H1 (cell line): ENCODE measurements at places on chromosomes 12 and 14. TPM values are rescaled to one million over a fixed set of nuclear protein-coding genes. Genes with fewer than 3 reads are reported as not detected.

Gene EPS8
- total RNA-seq: 4.6 and 6.5 TPM in 2 replicates

DNA sequence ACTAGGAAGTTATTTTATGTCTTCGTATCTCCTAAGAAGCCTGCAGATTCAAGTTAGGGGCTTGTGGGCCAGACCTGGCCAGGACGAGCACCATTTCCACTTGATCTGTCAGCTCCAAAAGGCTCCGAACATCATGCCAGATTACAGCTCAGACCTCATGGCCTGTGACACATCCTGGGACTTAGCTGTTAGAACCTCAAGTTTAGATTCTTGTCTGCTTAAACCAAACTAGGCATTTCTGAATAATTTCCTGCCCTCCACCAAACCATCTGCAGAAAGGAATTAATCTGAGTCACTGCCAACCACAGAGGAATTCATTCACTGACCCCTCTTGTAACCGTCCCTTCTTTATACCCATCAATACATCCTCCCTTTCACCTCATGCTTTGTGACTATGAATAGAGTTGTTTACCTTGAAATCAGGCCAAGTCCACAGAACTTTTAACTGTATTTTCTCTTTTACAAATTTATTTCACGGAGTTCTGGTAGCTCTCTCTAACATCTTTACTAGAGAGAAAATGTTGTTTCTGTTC, 120.3 kb downstream of the FBXL14 start:
- H3K27ac ChIP-seq: no peak overlapping the region
- DNase-seq: no peak
- H3K27me3 ChIP-seq: no peaks in the 10 kb centered on the region
- H3K4me1 ChIP-seq: peaks cover 7% of the 10 kb centered on the region; the same call in 1 of the 2 replicates
- no peaks in the 10 kb centered on the region for H3K36me3 ChIP-seq

Gene SPIC
- total RNA-seq: not detected in 2 replicates

- H3K27me3 ChIP-seq: no peaks in the 10 kb centered on the region
- no peaks in the 10 kb centered on the region for H3K36me3 ChIP-seq
- DNase-seq: no peak
- H3K27ac ChIP-seq: no peak overlapping the region
Measured at GRCh38 chr12:45216983-45217485, 1.1 kb downstream of the ANO6 start.

Gene PEX5
- 50.4 and 50.5 TPM in 2 replicates for total RNA-seq

- H3K27me3 ChIP-seq: no peaks in the 10 kb centered on the region
- no peaks in the 10 kb centered on the region for H3K36me3 ChIP-seq
- no peak overlapping the region for H3K4me3 ChIP-seq
Measured at GRCh38 chr14:98474900-98475299, 797.1 kb downstream of the BCL11B start.

- no peak overlapping the region for H3K27ac ChIP-seq
- H3K4me3 ChIP-seq: no peak overlapping the region
- H3K36me3 ChIP-seq: no peaks in the 10 kb centered on the region
Measured at GRCh38 chr12:106284358-106285105, 18.0 kb upstream of the TCP11L2 start.

- no peak overlapping the region for H3K4me3 ChIP-seq
- peaks cover 4% of the 10 kb centered on the region; the same call in 1 of the 2 replicates for H3K4me1 ChIP-seq
- no peaks in the 10 kb centered on the region for H3K27me3 ChIP-seq
- H3K36me3 ChIP-seq: no peaks in the 10 kb centered on the region
- DNase-seq: no peak
Measured at GRCh38 chr14:63912286-63912685, 59.5 kb downstream of the SYNE2 start.

DNA sequence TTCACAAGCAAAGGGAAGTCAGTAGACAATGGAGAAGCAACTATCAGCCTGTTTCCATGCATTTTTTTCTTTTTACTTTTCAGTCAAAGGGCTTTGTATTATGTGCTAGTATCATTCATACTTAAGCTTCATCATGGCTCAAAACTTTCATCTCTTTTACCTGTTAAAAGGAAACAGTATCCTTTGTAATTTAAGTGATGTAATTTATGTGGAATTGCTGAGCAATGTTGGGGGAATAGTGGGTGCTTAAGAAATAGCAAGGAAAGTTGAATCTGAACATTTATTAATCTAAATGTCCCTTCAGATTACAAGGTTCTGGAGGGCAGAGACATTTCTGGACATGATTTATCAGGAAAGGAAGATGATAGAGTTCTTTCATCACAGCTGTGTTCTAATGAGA, 915.3 kb downstream of the VRK1 start:
- no peaks in the 10 kb centered on the region for H3K4me1 ChIP-seq
- no peaks in the 10 kb centered on the region for H3K27me3 ChIP-seq
- DNase-seq: no peak

DNA sequence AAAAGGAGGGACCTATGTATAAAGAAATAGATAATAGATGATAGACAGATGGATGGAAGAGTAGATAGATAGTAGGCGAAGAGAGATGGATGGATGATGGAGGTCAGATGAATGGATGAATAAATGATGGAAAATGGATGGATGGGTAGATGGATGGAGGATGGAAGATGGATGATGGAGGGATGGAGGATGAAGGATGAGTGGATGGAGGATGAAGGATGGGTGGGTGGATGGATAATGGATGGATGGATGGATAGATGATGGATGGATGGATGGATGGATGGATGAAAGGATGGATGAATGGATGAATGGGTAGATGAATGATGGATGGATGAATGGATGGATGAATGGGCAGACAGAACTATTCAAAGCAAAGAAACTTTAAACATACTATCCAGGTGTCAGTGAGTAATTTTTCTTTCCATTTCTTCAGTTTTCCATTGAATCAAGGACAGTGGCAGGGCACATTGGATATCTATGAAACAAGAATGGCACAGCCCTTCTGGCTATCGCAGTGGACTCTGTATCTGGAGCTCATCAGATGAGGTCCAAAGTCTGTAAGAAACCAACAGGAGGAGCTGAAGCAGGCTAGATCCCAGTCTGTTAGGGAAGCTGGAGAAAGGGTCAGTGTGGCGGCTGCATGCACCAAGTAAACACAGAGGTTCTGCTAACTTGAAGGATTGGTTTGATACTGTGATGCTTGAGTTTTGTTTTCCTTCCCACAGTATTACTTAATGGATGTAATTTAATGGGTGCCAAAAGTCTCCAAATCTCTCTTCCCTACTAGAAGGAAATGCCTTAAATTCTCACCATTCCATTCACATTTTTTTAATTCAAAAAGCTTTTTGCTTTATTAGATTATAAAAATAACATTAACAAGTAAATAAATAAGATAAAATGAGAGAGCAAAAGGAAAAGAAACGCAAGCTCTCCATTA, 18.1 kb upstream of the MED13L start:
- no peaks in the 10 kb centered on the region for H3K36me3 ChIP-seq
- no peak for DNase-seq
- no peak overlapping the region for H3K4me3 ChIP-seq
- no peaks in the 10 kb centered on the region for H3K4me1 ChIP-seq

- peaks cover 13% of the 10 kb centered on the region; the same call in 1 of the 2 replicates for H3K36me3 ChIP-seq
- peak overlapping the region; percentile 2; the same call in 1 of the 2 replicates for H3K27ac ChIP-seq
- H3K4me1 ChIP-seq: no peaks in the 10 kb centered on the region
Measured at GRCh38 chr14:102510616-102511520, 1.3 kb upstream of the ANKRD9 start.

GRCh38 chr14:87468531-87468930, 524.5 kb downstream of the GALC start:
- no peak overlapping the region for H3K27ac ChIP-seq
- peaks cover 1% of the 10 kb centered on the region for H3K27me3 ChIP-seq
- H3K4me3 ChIP-seq: no peak overlapping the region
- H3K4me1 ChIP-seq: no peaks in the 10 kb centered on the region

DNA sequence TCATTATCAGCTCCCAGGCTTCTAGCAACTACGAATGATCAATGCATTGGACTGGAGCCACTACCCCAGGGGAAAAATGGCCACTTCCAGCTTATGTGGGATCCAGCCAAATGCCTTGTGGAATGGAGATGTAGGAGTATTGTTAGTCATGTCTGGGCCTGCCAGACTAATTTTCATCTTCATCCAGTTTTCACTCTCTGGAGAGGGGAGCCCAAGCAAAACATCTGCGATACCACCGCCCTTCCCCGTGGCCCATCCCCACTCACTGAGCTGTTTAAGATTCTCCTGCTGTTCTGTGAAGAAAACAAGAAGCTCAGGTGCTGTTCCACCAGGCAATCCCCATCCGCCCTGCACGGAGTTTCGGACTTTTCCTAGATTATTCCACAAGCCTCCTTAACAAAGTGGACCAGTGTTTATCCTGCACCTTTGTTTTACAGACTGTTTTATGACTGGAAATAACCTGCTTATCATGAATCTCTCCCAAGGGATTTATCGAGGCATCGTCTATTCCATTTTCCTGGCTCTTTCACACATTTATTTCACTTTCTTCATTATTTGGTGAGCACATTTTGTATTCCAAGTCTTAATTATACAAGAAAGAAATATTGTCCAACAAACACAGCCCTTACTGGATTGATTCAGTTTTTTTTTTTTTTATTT, 35.5 kb upstream of the MAX start:
- H3K4me1 ChIP-seq: no peaks in the 10 kb centered on the region
- DNase-seq: no peak
- H3K36me3 ChIP-seq: no peaks in the 10 kb centered on the region

DNA sequence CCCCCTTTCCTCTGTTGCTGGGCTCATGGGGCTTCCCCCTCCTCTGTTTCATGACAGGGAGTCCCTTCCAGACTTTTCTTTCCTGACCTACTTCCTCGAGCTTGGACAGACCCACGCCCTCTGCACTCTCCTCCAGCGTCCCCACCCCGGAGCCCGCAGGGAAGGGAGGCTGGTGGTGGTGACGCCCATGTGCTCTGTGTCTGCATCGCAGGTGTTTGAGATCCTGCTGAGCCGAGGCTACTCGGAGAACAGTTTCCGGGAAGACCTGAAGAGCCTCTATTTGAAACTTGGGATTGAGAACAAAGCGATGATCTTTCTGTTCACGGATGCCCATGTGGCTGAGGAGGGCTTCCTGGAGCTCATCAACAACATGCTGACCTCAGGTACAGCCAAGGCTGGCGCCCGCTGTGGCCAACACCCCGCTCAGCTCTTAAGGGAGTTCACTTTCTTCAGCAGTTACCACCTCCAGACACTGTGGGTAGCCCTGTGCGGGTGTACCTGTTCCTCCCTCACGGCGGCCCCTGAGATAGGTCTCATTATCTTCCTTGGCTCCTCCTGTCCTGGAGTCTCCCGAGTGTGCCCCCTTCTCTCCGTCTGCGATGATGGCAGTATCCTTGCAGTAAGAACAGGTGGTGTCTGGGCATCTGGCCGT, 85.6 kb downstream of the CCDC92 start:
- H3K36me3 ChIP-seq: no peaks in the 10 kb centered on the region
- peaks cover 6% of the 10 kb centered on the region for H3K4me1 ChIP-seq
- DNase-seq: no peak
- H3K4me3 ChIP-seq: no peak overlapping the region
- H3K27me3 ChIP-seq: no peaks in the 10 kb centered on the region; the same call in 1 of the 2 replicates
- H3K27ac ChIP-seq: no peak overlapping the region

Gene RASSF9
- 0.25 and 0.39 TPM in 2 replicates for total RNA-seq

GRCh38 chr12:110697236-110697635, 8.3 kb upstream of the HVCN1 start:
- no peak overlapping the region for H3K27ac ChIP-seq
- DNase-seq: no peak
- no peaks in the 10 kb centered on the region for H3K27me3 ChIP-seq
- no peak overlapping the region for H3K4me3 ChIP-seq
- no peaks in the 10 kb centered on the region for H3K4me1 ChIP-seq
- H3K36me3 ChIP-seq: no peaks in the 10 kb centered on the region

Gene GLT1D1
- total RNA-seq: 3.6 and 4.1 TPM in 2 replicates

GRCh38 chr12:112456029-112456428, 37.3 kb downstream of the PTPN11 start:
- H3K4me1 ChIP-seq: no peaks in the 10 kb centered on the region
- DNase-seq: no peak
- no peak overlapping the region for H3K4me3 ChIP-seq
- H3K36me3 ChIP-seq: peaks cover 46% of the 10 kb centered on the region

DNA sequence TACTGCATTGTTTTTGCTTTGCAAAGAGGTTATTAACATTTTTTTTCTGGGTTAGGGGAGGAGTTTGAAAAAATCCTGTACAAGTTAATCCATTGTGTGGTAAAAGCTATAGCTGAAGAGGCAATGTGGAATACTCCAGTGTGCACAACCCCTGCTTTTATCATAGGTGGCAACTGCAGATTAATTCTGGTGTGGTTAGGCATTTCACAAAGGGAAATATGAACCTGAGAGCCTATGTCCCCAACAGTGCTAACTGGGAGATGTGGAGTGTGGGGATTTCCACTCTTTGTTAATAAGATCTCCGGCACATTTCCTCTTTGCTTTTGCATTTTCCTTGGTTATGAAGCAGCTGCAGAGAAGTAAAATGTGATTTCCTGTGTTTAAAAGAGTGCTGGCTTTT, 33.6 kb downstream of the PRORP start:
- H3K27ac ChIP-seq: no peak overlapping the region
- no peaks in the 10 kb centered on the region for H3K27me3 ChIP-seq
- no peak for DNase-seq

Gene CDH24
- total RNA-seq: 18.1 TPM in 2 replicates

Gene TC2N
- total RNA-seq: 34.2 and 36.2 TPM in 2 replicates

GRCh38 chr12:1619587-1619986, 9.4 kb upstream of the WNT5B start:
- H3K27ac ChIP-seq: no peak overlapping the region
- DNase-seq: no peak
- H3K36me3 ChIP-seq: no peaks in the 10 kb centered on the region
- H3K27me3 ChIP-seq: peaks cover 9% of the 10 kb centered on the region; the same call in 1 of the 2 replicates

DNA sequence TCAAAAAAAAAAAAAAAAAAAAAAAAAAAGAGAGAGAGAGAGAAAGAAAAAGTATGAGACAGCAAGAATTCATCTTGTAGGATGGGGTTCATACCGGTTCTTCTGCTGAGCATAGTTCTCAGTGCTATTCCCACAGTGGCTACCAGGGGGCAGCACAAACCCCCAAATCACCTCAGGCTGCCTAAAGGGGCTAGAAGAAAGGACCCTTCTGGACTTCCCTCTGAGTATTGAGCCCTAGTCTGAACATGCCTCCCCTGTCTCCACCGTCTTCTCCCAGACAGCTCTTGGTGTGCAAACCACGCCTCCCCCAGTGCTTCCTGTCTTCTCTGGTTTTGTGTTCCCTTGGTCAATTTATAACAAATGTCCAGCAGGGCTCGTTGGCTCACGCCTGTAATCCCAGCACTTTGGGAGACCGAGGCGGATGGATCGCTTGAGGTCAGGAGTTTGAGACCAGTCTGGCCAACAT, 31.3 kb upstream of the SMUG1 start:
- peaks cover 20% of the 10 kb centered on the region for H3K4me1 ChIP-seq
- no peaks in the 10 kb centered on the region for H3K36me3 ChIP-seq
- no peak overlapping the region for H3K27ac ChIP-seq
- H3K4me3 ChIP-seq: no peak overlapping the region
- peaks cover 36% of the 10 kb centered on the region for H3K27me3 ChIP-seq
